CD4-positive, alpha-beta T cell treated with Interleukin-4 for 1 hour (primary cell): ENCODE measurements at places on chromosomes 5 and 9.

DNA sequence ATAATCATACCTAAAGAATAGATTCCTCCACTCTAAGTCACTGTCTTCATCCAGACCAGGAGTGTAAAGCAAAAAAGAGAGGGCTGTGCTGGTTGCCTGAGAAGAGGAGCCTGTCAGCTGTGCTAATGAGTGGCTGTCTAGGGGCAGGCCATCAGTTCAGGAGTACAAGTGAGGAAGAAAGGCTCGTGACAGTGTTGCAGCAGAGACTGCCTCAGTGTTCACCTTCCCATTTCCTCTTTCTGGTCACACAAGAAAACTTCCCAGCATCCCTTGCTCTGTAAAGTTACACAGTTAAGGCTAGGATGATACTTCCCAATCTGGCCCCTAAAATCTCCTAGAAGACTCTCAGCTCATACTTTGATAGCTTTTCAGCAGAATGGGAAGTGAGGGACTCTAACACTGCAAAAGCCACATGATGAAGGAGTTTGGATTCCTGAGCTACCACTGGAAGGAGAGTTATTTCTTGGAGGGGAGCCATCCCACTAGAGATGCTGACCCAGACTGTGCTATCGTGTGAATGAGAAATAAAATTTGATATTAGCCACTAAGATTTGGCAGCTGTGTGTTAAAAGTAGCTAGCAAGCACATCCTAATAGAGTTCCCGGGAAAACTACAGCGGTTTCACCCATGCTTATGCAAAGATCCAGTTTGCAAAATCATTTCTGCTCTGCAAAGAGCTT is 67.1 kb downstream of the ADAMTS12 start:
- no peak for DNase-seq

- no peak for DNase-seq
Observed at GRCh38 chr9:69569738-69570451, 102.3 kb downstream of the APBA1 start.

- DNase-seq: no peak
Observed at GRCh38 chr9:20512636-20513035, 109.7 kb downstream of the MLLT3 start.

- no peak for DNase-seq
Observed at GRCh38 chr5:22460189-22460588, 393.0 kb downstream of the CDH12 start.

DNA sequence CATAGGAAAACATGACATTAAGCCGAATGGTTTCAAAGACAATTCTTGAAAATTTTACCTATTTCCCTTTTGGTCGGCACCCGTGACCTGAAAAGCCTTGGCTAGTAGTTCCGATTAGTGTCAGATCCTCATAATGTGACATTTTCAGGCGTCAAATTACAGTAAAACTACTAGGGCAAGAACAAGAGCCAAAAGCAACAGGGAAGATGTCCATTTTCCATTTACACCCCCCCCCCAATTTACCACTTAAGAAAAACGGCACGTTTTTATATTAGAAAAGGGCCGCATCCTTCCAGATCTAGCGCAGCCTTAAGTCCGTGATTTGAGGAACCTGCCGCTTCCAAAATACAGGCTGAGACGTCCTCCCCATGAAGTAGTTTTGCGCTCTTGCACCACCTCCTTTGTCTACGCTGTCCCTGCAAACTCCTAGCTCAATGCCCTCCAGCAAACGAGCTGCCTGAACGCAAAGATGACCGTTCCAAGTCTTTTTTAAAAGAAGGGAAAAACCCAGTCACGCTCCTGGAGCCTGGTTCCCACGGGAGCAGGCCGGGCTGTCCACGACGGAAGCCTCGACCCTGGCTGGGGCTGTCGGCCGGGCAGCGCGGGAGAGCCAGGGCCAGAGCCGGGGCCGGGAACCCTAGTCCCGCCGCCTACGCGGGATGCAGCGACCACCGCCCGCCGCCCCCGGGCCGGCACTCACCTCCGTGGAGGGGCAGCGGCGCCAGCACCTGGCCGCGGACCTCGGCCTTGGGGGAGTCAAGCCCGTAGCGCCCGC is 616 bp downstream of the RNF130 start:
- DNase-seq: no peak

DNA sequence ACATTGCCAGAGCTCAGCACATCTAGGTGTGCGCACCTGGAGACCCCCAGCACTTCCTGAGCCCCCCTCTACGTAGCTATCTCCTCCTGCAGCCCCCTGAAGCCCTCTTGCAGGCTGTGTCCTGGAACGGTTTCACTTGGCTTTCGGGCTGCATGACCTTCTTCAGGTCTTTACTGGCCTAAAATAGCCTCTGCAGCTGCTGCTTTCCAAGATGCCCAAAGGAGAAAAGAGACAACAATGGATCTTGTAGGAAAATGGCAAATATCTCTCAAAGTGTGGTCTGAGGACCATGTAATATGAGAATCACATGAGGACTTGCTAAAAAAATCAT is 6.6 kb upstream of the ERMP1 start:
- DNase-seq: no peak

DNA sequence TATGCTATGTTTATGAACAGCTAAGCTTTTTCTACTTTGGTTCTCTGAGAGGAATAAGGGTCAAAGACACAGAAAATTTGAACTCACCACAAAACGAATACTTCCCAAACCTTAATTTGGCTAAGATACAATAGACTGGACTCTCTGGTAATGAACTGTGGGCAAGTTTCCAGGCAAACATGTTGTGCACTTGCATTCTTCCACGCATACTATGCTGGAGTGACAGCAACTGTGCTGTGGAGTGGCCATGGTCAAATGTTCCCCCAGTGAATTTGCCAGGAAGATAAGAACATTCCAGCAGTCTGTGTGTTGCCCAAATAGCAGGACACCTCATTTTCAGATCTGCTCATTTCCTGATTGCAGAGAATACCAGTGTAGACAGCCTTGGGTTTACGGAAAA is 275.3 kb upstream of the IL12B start:
- no peak for DNase-seq

DNA sequence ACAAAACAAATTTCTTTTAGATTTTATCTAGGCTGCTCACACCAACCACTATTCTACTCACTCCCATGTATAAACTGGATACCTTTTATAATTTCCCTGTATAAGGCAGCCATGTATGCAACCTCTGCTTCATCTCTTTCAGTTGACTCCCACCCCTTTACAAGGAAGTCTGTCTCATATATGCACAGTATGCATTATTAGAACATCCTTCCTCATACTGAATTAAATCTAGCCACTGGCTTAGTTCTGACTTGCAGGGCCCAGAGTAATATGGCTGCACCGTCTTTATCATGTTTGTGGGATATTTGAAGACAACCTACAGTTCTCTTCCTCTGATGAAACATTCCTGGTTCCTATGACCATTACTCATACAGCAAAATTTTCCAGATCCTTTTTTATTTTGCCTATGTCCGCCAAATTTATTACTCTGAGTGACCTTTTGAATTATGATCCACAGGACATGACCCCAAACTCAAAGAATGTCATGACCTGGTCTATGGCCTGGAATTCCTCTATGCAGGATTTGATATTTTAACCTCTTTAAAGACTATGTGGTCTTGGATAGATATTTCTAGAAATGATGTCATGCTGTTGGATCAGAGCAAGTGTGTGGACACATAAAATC is 76.6 kb upstream of the ITGA1 start:
- no peak for DNase-seq

- DNase-seq: no peak
Observed at GRCh38 chr9:124353811-124354274, 61.4 kb downstream of the PSMB7 start.

DNA sequence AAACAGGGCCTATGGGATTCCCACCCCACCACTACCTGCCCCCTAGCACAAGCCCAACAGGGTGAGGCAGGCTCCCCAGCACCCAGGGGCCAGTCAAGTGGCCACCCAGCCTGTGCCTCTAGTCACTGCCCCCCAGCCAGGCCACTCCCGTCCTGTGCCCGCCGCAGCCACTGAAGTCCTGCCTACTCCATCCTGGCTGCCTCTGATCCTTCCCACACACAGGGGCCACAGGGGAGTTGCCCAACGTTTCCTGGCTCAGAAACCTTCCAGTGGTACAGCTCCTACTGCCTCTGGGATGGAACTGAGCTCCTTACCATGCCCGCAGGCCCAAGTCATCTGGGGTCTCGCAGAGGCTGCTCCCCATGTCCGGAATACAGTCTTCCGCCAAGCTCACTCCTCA is 70.2 kb upstream of the STXBP1 start:
- no peak for DNase-seq

DNA sequence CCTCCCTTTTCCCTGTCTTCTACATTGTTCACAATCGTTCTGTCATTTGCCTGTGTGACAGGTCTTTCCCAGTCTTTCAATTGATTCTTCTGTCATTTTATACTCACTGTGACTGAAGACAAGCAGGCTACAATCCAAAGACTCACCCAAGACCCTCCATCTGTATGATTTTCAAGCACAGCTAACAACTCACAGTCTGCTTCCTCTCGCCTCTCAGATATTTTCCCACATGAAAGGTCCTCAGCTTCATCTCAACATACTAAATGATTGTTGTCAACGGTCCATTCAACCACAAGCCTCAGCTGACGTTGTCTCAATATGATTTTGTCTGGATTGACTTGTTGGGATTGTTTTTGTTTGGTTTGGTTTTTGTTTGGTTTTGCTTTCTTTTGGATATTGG is 346.5 kb downstream of the NFIB start:
- DNase-seq: no peak

DNA sequence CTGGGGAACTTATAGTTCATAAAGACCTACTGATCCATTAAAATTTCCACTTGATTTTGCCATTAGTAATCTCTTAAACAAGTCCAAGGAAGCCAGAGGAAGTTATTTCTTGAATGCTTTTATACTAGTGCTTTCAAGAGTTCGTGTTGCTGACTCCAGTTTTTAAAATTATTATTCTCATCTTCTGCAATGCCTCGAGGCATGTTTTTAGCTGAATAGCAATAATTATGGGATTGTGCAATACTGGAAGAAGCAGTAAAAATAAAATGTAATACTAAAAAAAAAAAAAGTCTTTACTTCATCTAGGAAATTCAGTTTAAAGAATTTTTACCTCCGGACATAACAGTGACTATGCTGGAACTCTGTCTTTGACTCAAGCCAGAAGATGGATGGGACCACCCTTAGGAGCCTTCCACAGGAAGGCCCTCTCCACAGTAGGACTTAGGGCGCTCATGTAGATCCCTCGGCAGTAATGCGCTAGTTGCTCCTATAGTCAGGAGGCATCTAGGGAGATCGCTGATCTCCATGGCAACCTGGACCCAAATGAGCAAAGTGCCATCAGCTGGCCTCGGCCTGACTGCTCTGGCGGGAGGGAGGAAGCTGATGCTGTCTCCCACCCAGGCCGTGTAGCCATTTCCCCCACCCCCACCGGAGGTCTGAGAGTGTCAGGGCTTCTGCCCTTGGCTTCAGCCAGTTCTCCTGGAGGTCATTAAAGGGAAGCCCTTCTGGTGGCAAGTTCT is 56.7 kb downstream of the DAPK1 start:
- no peak for DNase-seq

GRCh38 chr9:137956039-137956438 is 78.5 kb downstream of the CACNA1B start:
- no peak for DNase-seq

DNA sequence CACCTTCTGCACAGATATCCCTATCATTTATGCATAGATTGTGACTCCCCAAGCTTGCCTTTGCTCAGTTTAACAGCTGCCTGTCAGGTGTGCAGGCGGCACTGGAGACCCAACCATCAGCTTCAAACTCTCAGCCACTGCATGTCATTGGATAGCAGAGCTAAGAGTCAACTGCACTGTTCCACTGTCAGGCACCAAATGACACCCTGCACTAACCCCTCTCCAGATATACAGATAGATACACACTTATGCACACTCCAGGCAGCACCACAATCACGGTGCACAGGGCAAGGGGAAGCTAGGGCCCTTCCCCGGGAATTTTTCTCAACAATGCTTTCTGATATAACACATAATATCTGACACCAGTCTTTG is 142.3 kb downstream of the BNC2 start:
- DNase-seq: no peak

GRCh38 chr5:132267931-132268768 is 10.7 kb downstream of the PDLIM4 start:
- no peak for DNase-seq

DNA sequence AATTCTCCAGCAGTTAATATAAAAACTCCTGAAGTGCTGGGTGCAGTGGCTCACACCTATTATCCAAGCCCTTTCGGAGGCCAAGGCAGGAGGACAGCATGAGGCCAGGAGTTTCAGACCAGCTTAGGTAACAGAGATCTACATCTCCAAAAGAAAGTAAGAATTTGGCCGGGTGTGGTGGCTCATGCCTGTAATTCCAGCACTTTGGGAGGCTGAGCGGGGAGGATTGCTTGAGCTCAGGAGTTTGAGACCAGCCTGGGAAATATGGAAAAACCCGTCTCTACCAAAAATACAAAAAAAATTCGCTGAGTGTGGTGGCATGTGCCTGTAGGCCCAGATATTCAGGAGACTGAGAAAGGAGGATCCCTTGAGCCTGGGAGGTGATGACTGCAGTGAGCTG is 6.7 kb upstream of the GPBP1 start:
- DNase-seq: no peak

GRCh38 chr5:158039441-158039840 is 180.5 kb upstream of the CLINT1 start:
- DNase-seq: no peak

DNA sequence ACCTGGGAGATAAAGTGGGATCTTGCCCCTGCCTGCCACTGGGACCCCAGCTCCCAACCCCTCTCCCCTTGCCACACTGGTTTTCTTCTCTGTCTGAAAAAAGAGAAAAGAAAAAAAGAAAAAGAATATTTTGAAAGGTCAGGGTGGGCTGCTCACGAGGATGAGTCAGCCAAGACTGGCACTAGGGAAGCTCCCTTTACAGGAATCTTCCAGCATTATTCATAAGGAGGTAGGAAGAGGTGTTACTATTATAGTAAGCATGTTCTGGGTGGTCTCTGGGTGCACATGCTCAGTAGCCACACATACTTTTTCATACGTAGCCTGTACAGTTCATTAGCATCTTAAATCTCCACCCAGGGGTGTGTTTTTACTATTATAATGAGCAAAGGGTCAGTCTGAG is 46.8 kb upstream of the HAND1 start:
- DNase-seq: no peak

DNA sequence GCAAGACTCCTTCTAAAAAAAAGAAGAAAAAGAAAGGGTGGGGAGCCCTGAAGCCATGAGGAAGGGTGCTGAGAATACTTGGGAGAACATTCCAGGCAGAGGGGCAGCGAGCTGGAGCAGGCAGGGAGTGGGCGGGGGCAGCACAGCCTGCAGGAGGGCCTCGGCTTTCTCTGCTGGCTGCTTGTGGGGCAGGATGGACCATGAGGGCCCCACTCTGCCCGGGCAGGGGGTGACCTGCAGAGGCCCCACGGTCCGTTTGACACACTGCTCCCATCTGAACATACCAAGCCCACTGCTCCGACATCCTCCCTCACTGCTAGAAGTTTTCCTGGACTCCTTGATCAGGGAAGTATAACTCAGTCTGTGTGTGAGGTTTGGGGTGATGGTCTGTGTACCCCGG is 11.7 kb upstream of the NUP214 start:
- no peak for DNase-seq

- DNase-seq: no peak
Observed at GRCh38 chr5:64595031-64595855, 89.4 kb downstream of the RGS7BP start.

DNA sequence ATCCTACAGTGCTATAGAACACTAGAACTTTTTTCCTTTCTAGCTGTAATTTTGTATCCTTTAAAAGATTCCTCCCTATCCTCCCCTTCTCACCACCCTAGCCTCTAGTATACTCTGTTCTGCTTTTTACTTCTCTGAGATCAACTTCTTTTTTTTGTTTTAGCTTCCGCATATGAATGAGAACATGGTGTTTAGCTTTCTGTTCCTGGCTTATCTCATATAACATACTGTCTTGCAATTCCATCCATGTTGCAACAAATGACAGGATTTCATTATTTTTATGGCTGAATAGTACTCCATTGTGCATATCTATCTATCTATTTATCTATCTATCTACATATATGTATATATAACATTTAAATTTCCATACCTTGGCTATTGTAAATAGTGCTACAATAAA is 126.0 kb upstream of the MAN2A1 start:
- DNase-seq: no peak
